ENCODE measurements at places on chromosomes 11 and 22.
A peak's percentile ranks its signal among the peaks of the same experiment; 100 is the strongest.

- H3K4me3 ChIP-seq = no peak overlapping the region
- H3K36me3 ChIP-seq = peaks cover 4% of the 10 kb centered on the region
- no peak overlapping the region for H3K27ac ChIP-seq
Observed at GRCh38 chr11:9320047-9320446, 5.7 kb upstream of the TMEM41B start.

DNA sequence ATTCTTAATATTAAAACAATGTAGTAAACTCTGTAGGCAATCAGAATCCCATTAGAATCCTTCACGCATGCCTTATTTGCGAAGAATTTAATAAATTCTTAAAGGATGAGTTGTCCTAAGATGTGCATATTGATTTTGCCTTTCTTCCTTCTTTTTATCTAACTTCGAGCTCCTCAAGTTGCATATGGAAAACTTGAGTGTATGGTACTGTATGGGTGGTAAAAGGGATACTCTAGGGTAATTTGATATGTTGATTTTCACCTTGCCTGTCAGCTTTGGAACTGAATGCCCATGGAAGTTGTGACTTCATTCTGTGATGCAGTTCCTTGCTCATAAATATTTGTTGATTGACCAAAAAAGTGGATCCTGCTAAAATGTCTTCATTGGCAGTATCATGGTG lies 193.8 kb downstream of the DDX10 start:
- no peak overlapping the region for H3K4me3 ChIP-seq
- peaks cover 14% of the 10 kb centered on the region for H3K4me1 ChIP-seq
- H3K36me3 ChIP-seq = peaks cover 8% of the 10 kb centered on the region
- H3K27me3 ChIP-seq = no peaks in the 10 kb centered on the region

GRCh38 chr22:35521358-35522224 lies 19.0 kb upstream of the RASD2 start:
- H3K27ac ChIP-seq = no peak overlapping the region
- peaks cover 4% of the 10 kb centered on the region for H3K36me3 ChIP-seq
- peaks cover 53% of the 10 kb centered on the region for H3K27me3 ChIP-seq
- H3K4me1 ChIP-seq = peaks cover 5% of the 10 kb centered on the region
- no peak overlapping the region for H3K4me3 ChIP-seq

DNA sequence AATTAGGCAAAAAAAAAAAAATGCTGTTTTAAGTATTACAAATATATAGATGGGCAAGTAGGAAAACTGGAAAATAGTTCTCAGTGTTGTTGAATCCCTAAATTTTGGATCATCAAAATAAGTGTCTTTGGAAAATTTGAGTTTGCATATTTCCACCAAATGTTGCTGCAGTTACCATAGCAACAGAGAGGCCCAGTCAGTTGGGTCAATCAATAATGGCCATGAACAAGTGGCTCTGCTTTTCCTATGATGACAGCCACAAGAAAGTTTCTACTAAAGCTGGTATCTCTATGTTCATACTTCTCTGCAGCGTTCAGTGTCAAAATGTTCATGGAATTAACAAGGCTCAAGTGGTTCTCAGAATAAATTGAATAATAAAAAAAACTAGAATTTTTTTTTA lies 79.1 kb downstream of the SERGEF start:
- H3K27me3 ChIP-seq = no peaks in the 10 kb centered on the region
- H3K27ac ChIP-seq = no peak overlapping the region
- peaks cover 6% of the 10 kb centered on the region for H3K4me1 ChIP-seq
- H3K36me3 ChIP-seq = peaks cover 7% of the 10 kb centered on the region
- H3K4me3 ChIP-seq = no peak overlapping the region

GRCh38 chr11:100928426-100928825 lies 201.2 kb downstream of the PGR start:
- no peak overlapping the region for H3K27ac ChIP-seq
- no peaks in the 10 kb centered on the region for H3K27me3 ChIP-seq
- no peaks in the 10 kb centered on the region for H3K36me3 ChIP-seq
- no peak overlapping the region for H3K4me3 ChIP-seq

GRCh38 chr11:77455740-77456139 lies 18.2 kb downstream of the PAK1 start:
- H3K27me3 ChIP-seq = peaks cover 59% of the 10 kb centered on the region
- H3K27ac ChIP-seq = no peak overlapping the region
- H3K36me3 ChIP-seq = peaks cover 12% of the 10 kb centered on the region
- DNase-seq = no peak

DNA sequence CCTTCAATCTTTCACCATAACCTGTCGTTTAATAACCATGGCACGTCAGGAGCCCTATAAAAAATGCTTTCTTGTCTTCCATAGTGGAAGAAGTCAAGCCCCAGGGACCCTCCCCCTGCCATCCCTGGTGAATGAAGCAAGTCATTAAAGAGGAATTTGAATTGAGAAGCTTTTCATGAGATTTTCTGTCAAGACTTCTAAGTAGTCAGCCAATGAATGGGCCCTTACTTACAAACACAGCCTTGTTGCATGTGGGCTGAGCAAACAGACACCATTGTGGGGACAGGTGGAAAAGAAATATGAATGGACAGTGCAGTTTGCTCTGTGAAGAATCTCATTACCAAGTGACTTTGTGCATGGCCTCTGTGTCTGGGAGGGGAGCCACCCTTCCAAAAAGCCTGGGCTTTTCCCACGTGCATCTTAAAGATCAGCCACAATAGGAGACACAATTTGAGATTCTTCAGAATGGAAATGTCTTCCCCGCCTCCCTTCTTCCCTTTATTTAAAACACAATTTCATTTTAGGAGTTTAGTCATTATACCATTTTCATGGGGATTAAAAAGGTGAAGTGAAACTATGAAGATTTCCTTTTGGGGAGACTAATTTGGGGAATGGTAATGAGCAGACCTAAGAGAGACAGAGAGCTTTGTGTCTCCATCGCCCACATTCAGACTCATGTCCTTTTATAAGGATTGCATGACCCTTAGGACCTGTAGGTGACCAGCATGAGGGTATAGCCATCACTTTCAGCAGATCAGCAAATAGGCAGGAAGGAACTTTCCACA lies 152.0 kb downstream of the LRRC4C start:
- H3K4me3 ChIP-seq = no peak overlapping the region
- no peak overlapping the region for H3K27ac ChIP-seq
- H3K4me1 ChIP-seq = no peaks in the 10 kb centered on the region
- H3K36me3 ChIP-seq = no peaks in the 10 kb centered on the region
- H3K27me3 ChIP-seq = no peaks in the 10 kb centered on the region

DNA sequence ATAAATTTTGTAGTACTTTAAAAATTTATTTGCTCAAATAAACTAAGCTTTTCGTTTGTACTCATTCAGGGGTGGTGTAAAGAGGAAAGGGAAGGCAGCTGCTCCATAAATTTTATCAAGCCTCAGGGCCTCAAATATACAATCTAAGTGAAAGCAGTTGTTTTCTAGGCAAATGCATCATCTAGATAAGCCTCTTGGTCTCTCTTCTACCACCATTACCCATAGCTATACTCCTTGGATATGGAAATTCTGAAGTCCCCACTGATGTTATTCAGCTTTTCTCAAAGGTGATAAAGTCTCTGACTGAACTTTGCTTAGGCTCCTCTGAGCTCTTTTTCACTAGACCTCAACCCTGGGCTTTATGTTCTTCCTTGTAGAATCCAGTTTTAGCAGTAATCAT lies 1313.1 kb downstream of the JRKL start:
- H3K36me3 ChIP-seq = no peaks in the 10 kb centered on the region
- H3K27ac ChIP-seq = no peak overlapping the region
- DNase-seq = no peak
- no peaks in the 10 kb centered on the region for H3K4me1 ChIP-seq
- no peaks in the 10 kb centered on the region for H3K27me3 ChIP-seq
- no peak overlapping the region for H3K4me3 ChIP-seq

DNA sequence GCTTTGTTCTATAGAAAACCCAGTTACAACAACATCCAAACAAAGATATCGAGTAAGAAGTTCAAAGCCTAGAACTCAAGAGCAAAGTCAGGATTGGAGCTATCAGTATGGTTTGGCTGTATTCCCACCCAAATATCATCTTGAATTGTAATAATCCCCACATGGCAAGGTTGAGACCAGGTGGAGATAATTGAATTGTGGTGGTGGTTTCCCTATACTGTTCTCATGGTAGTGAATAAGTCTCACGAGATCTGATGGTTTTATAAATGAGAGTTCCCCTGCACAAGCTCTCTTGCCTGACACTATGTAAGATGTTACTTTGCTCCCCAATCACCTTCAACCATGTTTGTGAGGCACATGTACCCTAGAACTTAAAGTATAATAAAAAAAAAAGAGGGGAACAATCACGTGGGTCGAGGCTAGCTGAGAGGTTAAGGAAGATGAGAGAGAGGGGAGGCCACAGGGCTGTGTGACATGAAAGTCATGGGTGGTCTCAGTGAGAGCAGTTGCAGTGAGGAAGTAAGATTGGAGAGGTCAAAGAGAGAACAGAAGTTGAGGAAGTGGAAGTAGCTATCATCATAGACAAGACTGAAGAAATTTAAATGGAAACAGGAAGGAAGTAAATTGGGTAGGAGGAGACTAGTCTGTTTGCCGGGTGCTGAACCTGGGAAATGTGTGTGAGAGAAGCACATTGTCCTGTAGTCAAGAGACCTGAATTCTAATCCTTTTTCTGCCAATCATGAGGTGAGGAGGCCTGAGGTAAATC lies 80.1 kb upstream of the CD44 start:
- peak overlapping the region; percentile 24 for H3K27ac ChIP-seq
- no peaks in the 10 kb centered on the region for H3K36me3 ChIP-seq
- no peaks in the 10 kb centered on the region for H3K27me3 ChIP-seq
- no peak overlapping the region for H3K4me3 ChIP-seq
- DNase-seq = no peak

GRCh38 chr11:71843858-71844257 lies 10.9 kb downstream of the DEFB108B start:
- H3K4me3 ChIP-seq = no peak overlapping the region
- H3K27me3 ChIP-seq = no peaks in the 10 kb centered on the region
- no peaks in the 10 kb centered on the region for H3K4me1 ChIP-seq
- no peak for DNase-seq
- H3K36me3 ChIP-seq = no peaks in the 10 kb centered on the region

DNA sequence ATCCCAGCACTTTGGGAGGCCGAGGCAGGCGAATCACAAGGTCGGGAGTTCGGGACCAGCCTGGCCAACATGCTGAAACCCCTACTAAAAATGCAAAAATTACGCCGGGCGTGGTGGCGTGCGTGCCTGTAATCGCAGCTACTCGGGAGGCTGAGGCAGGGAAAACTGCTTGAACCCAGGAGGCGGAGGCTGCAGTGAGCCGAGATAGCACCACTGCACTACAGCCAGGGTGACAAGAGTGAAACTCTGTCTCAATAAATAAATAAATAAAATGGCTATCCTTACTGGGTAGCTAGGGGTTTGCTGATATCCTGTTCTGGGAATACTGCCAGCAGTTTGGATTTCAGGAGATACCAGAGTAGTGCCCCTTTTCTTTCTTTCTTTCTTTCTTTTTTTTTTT lies 2.4 kb upstream of the RBM14 start:
- H3K27me3 ChIP-seq = no peaks in the 10 kb centered on the region
- H3K36me3 ChIP-seq = peaks cover 12% of the 10 kb centered on the region
- H3K27ac ChIP-seq = no peak overlapping the region
- DNase-seq = no peak
- H3K4me1 ChIP-seq = peaks cover 36% of the 10 kb centered on the region
- H3K4me3 ChIP-seq = no peak overlapping the region

- peaks cover 13% of the 10 kb centered on the region for H3K36me3 ChIP-seq
Observed at GRCh38 chr22:31275018-31275417, 17.3 kb downstream of the PIK3IP1 start.

GRCh38 chr11:8532475-8532874 lies 61.6 kb downstream of the STK33 start:
- DNase-seq = no peak
- H3K27me3 ChIP-seq = peaks cover 35% of the 10 kb centered on the region
- no peak overlapping the region for H3K4me3 ChIP-seq
- no peak overlapping the region for H3K27ac ChIP-seq

GRCh38 chr11:79199729-79200354 lies 241.0 kb downstream of the TENM4 start:
- no peaks in the 10 kb centered on the region for H3K4me1 ChIP-seq
- no peak for DNase-seq
- H3K27me3 ChIP-seq = peaks cover 13% of the 10 kb centered on the region
- no peak overlapping the region for H3K4me3 ChIP-seq

Data from T-helper 17 cell (primary cell).